Activated CD4-positive, alpha-beta T cell treated with anti-CD3 and anti-CD28 coated beads, Interleukin-2, amount 50 U/mL, for 24 hours (primary cell): ENCODE measurements at places on chromosomes 16 and 17.
A peak's percentile ranks its signal among the peaks of the same experiment; 100 is the strongest.

- DNase-seq, result no peak
These were observed 63.4 kb upstream of the RBL2 start for GRCh38 chr16:53370827-53371226.

DNA sequence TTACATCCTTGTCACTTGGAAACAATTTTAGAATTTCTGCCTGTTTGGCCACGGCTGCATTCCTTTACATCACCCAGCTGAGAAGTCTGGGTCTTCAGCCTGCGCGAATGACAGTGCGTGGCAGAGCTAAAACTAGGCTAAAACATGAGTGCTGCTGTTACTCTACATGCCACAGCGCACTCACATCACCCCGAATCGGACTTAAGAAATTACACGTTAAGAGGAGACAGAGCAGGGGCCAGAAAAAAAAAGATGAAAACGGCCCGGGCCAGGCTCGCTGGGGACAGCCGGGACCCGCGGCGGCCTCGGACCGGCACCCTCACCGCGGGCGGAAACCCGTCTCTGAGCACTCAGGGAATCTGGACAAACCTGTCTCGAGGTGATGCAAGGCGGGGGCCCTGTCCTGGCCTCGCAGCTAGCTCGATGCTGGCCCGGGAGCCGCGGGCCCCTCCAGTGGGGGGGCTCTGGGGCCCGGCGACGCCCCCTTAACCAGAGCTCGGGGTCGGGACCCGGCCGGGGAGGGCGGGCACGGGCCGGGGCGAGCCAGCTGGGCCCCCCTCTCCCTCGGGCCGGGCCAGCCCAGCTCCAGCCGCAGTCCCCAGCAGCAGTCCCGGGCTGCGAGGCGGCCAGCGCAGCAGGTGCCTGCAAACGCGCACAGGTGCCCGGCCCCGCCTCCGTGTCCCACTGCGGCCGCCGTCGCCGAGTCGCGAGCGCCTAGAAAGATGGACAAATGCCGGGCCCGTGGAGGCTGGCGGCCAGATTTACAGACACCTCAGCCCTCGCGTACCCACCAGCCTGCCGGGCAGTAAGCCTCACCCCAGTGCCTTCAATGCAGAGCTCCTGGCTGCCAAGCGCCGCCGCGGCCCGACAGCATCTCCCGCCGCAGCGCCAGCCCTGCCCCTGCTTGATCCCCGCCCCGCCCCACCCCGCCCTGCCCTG lies at the start of gene AKTIP:
TSS of gene AKTIP (minus strand) at position 879 of the 939 bp plus-strand sequence. CDS start 2,950 bp downstream, outside the sequence.
- DNase-seq, result peak; percentile 54

- DNase-seq, result peak; percentile 24
These were observed 15.7 kb downstream of the SLC52A1 start for GRCh38 chr17:5019475-5019956.

- no peak for DNase-seq
These were observed 826.9 kb upstream of the CDH8 start for GRCh38 chr16:62863139-62863538.

- DNase-seq, result no peak
These were observed 41.9 kb upstream of the SKAP1 start for GRCh38 chr17:48471817-48472410.

- DNase-seq, result no peak
These were observed 486 bp upstream of the DNAJA2 start for GRCh38 chr16:46973996-46974324.

DNA sequence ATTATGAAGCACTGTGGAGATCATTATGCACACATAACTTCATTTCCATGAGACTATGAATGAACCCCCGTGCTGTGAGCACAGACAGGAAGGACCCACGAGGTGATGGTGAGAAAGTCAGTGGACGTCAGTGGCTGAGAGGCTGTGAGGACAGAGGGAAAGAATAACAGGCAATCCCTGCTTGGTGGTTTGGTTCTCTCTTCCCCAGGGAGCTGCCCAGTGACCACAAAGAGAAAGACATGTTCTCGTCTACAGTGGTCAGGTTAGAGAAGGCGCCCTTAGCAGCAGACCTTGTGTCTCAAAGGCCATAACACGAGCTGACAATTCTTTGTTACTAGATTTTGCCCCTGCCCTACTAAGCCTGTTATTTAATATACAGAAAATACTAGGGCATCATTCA lies 609.2 kb downstream of the TOX3 start:
- DNase-seq, result no peak

DNA sequence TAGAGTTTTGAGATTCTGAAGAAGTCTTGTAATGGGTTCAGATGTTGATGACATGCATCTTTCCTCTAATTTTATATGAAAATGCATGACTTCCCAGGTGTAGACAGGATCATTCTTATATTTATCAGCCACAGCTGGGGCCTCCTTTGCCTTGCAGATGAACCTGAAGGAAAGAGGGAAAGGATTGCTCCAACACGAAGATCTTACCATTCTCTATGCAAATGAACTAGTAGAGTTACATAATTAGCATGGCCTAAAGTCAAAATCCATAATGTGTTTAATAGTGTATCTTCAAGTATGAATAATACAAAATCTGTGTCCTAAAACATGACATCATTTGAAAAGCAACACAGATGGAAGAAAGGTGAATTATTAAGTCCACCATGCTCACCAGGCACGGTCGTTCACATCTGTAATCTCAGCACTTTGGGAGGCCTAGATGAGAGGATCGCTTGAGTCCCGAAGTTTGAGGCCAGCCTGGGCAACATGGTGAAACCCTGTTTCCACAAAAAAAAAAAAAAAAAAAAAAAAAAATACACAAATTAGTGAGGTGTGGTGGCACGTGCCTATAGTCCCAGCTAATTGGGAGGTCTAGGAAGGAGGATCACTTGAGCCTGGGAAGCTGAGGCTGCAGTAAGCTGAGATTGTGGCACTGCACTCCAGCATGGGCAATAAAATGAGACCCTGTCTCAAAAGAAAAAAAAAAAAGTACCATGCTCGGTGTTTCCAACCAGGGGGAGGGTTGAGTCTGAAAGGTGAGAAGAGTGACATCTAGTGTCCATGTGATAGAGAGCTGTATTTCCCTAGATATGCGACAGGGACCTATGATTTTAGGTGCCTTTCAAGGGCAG lies 6.3 kb downstream of the VWA3A start:
- DNase-seq, result peak; percentile 11
